ENCODE measurements at places on chromosomes 7 and 10.

DNA sequence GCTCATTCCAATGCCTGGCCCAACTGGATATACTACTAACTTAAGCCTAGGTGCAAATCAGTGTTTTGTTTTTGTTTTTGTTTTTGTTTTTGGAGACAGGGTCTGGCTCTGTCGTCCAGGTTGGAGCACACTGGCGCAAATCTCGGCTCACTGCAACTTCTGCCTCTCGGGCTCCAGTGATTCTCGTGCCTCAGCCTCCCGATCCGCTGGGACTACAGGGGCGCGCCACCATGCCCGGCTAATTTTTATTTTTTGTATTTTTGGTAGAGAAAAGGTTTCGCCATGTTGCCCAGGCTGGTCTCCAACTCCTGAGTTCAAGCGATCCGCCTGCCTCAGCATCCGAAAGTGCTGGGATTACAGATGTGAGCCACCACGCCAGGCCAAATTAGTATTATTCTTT, 1.6 kb downstream of the PPP3CB start:
- no peak for DNase-seq

- DNase-seq: no peak
Measured at GRCh38 chr7:36261019-36261754, 108.1 kb downstream of the EEPD1 start.

GRCh38 chr10:75018251-75018650, 93.2 kb upstream of the SAMD8 start:
- no peak for DNase-seq

GRCh38 chr7:131412031-131412430, 84.4 kb downstream of the MKLN1 start:
- DNase-seq: no peak

GRCh38 chr10:114404171-114405010, at the start of gene AFAP1L2:
TSS of gene AFAP1L2 (minus strand) at chr10:114404502. CDS start at chr10:114404455, 47 bp downstream.
- no peak for DNase-seq

- no peak for DNase-seq
Measured at GRCh38 chr7:121390617-121391016, 5.5 kb downstream of the FAM3C start.

DNA sequence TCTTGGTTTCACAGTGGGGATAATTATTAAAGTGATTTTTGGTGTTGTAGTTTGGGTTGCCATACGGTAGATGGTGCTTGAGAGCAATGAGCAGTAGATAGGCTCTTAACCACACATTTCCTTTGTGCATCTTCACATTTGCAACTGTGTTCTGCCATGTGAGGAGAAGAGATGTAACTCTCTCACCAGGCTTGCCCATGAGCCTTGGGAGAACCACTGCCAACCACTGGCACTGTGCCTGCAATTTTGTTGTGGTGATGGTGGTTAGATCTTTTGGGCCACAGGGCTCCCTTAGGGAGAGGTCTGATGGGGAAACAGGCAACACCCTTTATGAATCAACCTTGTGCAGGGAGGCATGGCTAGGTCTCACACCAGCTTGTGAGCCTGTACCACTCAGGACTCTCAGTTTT, 204.3 kb downstream of the CCDC7 start:
- no peak for DNase-seq

DNA sequence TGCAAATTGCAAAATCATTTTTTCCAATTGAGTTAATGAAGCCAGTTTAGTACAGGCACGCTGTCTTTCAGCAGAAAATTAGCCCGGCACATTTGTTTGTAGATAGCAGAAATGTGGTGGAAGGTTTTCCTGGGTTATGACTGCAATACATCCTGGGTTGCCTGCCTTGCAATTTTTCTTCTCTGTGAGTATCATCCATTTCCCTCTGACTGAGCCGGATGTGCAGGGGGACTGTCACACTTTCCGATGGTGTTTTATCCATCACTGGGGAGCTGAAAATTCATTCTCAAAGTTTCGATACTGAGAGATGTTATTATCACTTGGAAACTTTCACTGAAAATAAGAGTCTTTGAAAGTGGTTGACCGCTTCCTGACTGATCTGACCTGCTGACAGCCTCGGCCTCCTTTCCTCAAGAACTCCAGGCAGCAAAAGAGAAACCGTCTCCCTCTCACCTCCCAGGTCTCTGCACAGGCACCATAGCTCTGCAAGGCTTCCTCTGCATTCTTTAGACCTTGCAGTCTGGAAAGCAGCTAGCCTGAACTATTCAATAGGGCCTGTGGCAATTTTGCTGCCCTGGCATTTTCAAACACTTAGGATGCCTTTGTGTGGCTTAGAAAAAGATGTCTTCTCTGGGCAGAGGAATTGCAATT, 320.8 kb upstream of the NRP1 start:
- DNase-seq: no peak

DNA sequence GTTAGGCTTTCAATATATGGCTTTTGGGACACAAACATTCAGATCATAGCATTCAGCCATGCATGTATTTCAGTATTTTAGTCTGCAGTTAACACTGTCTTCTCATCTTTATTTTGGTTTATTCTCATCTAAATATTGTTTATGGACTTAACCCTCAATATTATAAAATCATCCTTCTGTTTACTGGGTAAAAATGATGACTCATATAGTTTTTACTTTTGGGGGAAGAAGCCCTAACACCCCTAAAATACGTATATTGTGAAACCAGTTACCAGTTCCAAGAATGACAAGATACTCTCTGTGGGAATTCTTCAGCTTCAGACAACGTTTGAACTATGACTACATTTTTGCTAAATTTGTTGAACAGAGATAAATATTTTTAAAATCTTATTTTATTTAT, 505.4 kb downstream of the LRMDA start:
- DNase-seq: no peak

DNA sequence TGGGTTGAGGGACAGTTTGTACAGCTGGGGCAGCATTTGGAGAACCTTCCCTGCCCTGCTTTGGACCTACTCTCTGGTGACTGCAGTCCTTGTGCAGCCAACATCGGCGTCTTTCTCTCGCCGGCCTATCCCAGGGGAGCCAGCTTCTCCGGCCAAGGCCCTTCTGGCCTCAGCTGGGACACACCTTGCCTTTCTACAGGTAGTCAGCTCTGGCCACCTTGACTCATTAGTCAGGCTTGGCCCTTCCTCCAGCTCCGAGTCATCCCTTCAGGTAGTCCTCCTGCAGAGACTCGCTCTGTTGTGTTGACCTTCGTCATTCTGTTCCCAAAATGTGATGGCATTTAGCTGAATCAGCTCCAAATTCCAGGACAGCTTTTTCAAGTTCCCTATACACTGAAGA, 145.0 kb upstream of the CHST15 start:
- no peak for DNase-seq

DNA sequence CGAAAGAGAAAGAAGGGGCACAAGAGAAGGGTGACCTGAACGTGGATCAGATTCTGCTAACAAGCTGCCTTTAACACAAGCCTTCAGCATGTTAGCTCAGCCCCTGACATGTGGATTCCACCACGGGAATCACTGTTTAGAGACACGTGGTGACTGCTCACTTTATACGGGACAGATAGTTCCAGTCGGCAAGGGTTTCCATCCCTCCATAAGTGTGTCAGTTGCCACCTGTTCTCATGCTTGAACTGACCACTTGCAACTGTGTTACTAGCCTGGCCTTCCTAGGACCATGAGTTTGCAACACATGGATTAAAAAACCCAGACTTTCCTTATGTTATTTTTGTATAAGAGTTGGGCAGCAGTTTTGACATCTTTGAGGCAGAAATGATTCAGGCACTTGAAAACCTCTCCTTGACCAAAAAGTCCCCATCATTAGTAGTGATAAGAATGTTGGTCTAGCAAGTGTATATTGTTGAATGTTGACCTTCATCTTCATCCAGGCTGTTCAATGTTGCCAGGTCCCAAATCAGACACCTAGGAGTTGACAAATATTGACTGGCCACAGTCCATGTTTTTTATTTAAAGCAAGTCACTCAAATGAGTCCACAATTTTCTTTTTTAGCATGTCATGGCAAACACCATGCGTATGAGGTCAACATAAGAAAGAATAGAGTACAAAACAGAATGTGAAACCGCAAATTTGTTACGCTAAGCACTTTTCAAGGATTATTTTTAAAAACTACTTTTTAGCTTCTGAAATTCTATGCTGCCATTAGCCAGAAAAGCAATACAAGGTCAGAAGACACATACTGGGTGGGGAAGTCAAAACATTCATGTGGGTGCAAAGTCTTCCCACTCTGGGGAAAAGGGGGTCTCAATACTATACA, 101.6 kb downstream of the ABLIM1 start:
- DNase-seq: no peak

DNA sequence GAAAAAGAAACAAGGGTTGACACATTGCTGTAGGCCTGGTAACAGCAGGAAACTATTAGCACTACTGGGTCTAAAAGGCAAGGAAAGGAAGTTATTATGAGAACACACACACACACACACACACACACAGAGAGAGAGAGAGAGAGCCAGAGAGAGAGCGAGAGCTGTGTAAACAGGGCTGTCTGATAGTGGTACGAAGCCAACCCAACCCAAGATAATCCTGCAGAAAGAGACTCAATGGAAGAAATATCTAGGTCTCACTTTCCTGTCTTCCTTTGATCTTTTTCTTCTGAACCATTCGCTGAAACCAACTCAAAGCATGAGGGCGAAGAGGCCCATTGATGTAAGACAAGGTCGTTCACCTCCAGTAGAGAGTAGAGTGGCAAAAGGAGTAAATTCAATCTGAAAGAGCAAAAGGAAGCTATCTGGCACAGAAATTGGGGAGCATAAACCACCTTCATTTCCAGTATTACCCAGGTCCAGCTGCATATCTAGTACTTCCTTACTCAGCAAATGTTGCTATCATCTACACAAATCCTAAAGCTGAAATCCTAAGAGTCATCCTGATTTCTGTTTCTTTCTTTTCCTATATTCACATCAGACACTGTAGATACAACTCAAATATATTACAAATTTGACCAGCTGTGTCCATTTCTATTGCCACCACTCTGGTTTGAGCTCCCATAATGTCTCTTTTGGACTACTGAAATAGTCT, 110.2 kb downstream of the TMEM26 start:
- DNase-seq: no peak

- DNase-seq: no peak
Measured at GRCh38 chr7:139741789-139742344, 35.9 kb downstream of the HIPK2 start.

- no peak for DNase-seq
Measured at GRCh38 chr7:12648704-12649261, 38.6 kb upstream of the ARL4A start.

- DNase-seq: no peak
Measured at GRCh38 chr10:99631496-99631895, 11.3 kb upstream of the SLC25A28 start.

DNA sequence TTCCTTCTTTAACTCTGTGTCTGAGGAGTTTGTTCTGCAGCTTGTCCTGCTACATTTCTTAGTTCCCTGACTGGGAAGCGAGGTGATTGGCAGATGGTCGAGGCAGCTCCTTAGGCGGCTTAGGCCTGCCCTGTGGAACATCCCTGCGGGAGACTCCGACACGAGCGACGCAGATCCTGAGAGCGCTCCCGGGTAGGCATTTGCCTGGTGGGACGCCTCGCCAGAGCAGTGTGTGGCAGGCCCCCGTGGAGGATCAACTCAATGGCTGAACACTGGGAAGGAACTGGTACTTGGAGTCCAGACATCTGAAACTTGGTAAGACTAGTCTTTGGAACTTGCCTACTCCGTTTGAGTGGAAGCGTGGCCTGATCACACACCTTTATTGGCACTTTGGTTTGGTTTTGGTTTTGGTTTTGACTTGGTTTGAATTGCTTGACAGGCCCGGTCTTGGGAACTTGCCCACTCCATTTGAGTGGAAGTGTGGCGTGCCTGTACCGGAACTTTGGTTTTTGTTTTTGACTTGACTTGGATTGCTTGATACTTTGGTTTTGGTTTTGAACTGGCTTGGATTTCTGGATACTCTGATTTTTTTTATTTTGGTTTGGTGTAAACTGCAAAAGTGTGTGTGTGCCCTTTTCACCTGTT, 42.6 kb downstream of the MAP3K8 start:
- DNase-seq: no peak

- no peak for DNase-seq
Measured at GRCh38 chr10:100128951-100129350, 47.3 kb upstream of the CPN1 start.

GRCh38 chr10:132879408-132880127, 62.8 kb downstream of the CFAP46 start:
- DNase-seq: no peak

DNA sequence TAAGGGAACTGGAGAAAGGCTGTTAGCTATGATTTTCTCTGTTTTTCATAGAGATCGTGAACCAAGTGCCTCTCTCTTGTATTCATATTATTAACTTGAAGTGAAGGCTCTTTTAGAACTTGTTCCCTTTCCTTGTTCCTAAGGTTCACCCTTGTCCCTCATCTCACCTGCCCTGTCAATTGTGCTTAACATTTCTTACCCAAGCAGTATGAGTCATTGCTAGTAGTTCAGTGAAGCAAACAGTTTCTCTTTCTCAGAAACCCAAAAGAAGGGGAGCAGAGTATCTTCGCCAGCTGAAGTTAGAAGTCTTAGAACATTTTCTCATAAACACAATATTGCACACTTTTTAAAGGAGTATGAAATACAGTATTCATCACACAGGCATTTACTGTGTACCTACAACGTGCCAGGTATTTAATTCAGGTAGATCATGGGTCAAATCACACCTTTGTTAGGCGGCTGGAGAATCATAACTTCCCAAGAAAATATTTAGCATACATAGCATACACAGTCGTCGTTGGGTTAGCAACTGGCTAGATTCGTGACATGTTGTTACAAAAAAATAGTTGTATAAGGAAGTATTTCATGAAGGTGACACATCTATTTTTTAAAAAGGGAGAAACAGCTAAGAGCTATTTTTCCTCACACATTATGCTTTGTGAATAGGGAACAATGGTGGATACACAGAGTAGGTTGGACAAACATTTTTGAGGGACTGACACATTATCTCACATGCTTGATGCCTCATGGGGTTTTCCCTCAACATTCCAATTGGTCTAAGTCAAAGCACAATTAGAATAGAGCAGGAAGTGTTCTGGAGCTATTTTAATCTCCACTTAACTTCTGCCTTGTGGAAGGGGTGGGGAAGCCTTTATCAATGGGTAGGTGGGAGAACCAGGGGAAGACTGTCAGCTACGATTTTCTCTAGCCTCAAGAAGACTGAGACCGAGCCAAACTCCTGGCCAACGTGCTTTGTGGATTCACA, 13.2 kb downstream of the HDAC9 start:
- peak; percentile 93 for DNase-seq

DNA sequence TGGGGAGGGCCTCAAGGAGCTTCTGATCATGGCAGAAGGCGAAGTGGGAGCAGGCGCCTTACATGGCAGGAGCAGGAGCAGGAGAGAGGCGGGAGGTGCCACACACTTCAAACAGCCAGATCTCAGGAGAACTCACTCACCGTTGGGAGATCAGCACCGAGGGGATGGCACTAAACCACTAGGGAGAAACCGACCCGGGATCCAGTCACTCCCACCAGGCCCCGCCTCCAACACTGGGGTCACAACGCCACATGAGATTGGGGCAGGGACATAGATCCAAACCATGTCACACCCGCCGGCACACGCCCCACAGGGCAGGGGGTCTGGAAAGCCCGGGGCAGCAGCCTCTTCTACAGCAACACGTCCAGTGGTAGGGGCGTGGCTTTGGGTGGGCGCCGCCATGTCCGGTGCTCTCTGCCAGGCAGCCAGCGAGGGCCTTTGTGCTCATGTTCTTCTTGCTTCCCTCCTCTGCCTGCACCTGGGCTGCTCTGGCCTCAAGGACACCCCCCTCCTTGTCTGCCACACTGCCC, 233.8 kb upstream of the SHH start:
- no peak for DNase-seq

All from brain microvascular endothelial cell (primary cell).